HFF-Myc (cell line): ENCODE measurements at places on chromosomes 2 and 18.

DNA sequence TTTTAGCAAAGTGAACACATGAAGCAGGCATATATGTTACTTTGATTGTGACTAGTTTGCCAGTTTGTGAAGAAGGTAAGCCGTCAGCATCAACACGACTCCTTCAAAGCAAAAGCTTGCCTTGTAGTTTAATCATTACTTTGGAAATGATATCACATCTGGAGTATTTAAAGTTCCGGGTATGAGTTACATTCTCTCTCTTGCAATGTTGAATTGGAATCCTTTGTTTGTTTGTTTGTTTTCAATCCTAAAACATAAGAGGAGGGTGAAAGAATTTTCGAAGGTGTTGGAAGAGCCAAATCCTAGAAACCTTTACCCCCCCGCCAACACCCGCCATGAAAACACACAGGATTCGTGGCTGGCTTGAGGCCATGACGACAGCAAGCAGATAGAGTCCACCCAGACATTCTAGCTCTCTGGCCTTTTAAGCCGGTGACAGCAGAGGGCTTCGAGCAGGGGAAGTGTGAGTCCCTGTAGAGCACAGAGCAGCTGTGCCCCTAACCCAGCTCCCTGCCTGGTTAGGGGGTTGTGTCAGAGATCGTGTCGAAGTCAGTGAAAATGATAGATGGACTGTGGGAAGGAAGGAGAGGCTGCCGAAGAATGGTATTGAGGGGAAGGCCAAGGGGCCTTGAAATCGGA lies 103.8 kb upstream of the SMIM21 start:
- DNase-seq = no peak

DNA sequence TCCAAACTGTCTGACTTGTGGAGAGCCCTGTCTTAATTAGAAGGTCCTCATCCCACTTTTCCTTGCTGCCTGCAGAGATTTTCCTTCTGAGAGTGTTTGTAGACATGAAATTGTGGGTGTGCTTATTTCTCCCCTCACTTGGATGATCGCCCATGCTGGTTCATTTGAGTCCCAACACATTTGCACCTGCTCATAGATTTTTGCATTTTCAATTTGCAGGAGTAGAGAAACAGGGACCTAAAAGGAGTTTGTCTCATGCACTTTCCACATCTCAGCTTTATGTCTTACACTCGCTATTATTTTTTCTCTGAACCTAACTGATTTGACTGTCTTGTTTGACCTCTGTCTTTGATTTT lies 33.2 kb upstream of the FHL2 start:
- DNase-seq = no peak

DNA sequence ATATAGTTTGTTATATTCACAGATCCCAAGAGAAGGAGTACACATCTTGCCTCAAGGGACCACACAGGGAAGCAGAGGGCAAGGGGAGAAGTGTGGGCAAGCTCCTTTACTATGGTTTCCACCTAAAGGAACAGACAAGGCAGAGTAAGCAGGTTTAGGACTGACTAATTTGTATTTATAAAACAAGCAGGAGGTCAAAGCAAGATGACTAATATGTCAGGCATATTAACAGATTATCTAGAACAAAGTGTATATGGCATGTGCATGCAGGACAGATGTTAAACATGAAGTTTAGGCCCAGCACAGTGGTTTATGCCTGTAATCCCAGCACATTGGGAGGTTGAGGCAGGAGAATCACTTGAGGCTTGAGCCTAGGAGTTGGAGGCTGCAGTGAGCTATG lies 3.7 kb upstream of the LRP2 start:
- DNase-seq = no peak

DNA sequence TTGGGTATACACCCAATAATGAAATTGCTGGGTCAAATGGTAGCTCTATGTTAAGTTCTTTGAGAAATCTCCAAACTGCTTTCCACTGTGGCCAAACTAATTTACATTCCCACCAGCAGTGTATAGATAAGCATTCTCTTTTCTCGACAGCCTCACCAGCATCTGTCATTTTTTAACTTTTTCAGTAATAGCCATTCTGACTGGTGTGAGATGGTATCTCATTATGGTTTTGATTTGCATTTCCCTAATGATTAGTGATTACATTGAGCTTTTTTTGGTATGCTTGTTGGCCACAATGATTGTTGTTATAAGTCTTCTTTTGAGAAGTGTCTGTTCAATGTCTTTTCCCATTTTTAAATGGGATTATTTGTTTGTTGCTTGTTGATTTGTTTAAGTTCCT lies 50.4 kb upstream of the EPAS1 start:
- DNase-seq = no peak

GRCh38 chr18:7927119-7927518 lies 360.0 kb downstream of the PTPRM start:
- no peak for DNase-seq

GRCh38 chr2:202514732-202515131 lies 120.0 kb upstream of the FAM117B start:
- no peak for DNase-seq
